ENCODE measurements at places on chromosomes 7 and 10. TPM values are rescaled to one million over a fixed set of nuclear protein-coding genes. Genes with fewer than 3 reads are reported as not detected.

CPN1 gene
- total RNA-seq, result not detected

TMEM273 gene
- total RNA-seq, result 9.7 TPM

CYP26C1 gene
- total RNA-seq, result 0.32 TPM

LIPK gene
- not detected for total RNA-seq

UPK3BL2 gene
- total RNA-seq, result 0.65 TPM

AZGP1 gene
- not detected for total RNA-seq

PALS2 gene
- 27.2 TPM for total RNA-seq

TAS2R4 gene
- total RNA-seq, result 0.32 TPM

HOXA3 gene
- 1.4 TPM for total RNA-seq

MMS19 gene
- 70.1 TPM for total RNA-seq

OR9A2 gene
- total RNA-seq, result not detected

OGDHL gene
- total RNA-seq, result 0.91 TPM

COL28A1 gene
- total RNA-seq, result not detected

ASIC3 gene
- not detected for total RNA-seq

GIMAP5 gene
- 8.1 TPM for total RNA-seq

NUDCD3 gene
- total RNA-seq, result 74.4 TPM
